ENCODE measurements at places on chromosomes 2 and 18. TPM values are rescaled to one million over a fixed set of nuclear protein-coding genes. Genes with fewer than 3 reads are reported as not detected.

Gene ZSWIM2
- total RNA-seq: not detected

Gene FSHR
- total RNA-seq: not detected

Gene KRTCAP3
- total RNA-seq: 4.2 TPM

Gene CHN1
- total RNA-seq: 212 TPM

Gene PROM2
- 5.4 TPM for total RNA-seq

Gene MAPK4
- total RNA-seq: 13.1 TPM

Gene SLC9A2
- total RNA-seq: not detected

Gene HSBP1L1
- total RNA-seq: not detected

DNA sequence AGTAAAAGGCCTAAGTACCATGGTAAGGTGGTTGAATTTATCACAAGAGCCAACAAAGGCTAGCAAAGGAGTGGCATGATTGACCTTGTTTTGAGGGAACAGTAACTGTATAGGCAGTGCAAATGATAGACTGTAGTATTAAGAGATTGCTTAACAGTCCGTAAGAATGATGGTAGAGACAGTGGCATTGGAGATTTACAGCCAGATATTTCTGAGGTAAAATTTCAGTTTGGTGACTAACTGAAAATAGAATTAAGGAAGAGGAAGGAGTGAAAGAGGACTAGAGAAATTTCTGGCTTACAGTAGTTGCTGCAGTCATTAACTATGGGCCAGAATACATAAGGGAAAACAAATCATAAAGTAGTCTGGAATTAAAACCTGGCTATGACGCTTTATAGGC, 4.4 kb upstream of the BAZ2B start:
- no peak for DNase-seq

DNA sequence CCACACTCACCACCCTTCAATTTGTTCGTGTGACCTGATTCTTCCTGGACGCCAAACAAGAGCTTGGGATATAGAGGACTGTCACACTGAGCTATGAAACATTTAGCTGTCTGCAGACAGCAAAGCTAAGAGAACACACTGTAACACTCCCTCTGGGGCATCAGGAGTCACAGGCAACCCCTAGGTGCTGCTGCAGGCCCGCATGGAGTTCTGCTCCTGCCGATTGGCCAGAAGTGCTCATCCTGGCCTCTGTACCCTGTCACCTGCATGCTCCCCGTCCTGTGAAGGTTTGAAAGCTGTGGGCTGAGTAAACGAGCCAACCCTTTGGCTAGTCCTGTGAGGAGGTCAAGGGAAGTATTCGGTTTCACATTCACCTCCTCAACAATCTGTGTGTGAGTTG, 73.7 kb downstream of the PDK1 start:
- DNase-seq: no peak

DNA sequence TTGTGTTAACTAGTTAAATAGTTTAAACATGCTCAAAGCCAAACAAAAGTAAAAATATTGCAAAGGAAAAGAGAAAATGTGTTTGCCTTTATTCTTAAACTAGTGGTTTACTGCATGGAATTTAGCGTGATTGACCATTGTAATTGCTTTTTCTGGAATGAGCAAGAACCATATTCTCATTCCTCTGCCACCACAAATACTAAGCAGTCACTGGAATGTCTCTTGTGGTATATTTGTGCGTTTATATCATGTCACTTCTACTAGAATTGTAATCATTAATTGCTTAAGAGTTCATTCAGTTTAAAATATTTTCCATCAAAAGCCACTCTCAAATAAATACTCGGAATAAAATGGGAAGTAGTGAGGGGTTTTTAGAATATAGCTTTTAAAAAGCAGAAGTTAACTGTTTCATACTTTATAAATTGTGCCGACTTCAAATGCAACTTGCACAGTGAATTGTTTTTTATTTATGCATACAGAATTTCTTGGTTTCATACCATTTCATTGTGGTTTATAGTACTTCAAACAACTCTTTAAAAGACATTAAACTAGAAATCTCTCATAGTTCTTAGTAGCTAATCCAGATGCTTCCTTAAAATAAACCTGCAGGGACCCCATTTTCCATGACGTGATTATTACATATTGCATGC, 288.1 kb downstream of the EPHA4 start:
- no peak for DNase-seq

GRCh38 chr2:234493796-234494195, 3.1 kb downstream of the ARL4C start:
- DNase-seq: no peak

GRCh38 chr18:36828157-36828629, 609 bp downstream of the TPGS2 start:
- DNase-seq: no peak

DNA sequence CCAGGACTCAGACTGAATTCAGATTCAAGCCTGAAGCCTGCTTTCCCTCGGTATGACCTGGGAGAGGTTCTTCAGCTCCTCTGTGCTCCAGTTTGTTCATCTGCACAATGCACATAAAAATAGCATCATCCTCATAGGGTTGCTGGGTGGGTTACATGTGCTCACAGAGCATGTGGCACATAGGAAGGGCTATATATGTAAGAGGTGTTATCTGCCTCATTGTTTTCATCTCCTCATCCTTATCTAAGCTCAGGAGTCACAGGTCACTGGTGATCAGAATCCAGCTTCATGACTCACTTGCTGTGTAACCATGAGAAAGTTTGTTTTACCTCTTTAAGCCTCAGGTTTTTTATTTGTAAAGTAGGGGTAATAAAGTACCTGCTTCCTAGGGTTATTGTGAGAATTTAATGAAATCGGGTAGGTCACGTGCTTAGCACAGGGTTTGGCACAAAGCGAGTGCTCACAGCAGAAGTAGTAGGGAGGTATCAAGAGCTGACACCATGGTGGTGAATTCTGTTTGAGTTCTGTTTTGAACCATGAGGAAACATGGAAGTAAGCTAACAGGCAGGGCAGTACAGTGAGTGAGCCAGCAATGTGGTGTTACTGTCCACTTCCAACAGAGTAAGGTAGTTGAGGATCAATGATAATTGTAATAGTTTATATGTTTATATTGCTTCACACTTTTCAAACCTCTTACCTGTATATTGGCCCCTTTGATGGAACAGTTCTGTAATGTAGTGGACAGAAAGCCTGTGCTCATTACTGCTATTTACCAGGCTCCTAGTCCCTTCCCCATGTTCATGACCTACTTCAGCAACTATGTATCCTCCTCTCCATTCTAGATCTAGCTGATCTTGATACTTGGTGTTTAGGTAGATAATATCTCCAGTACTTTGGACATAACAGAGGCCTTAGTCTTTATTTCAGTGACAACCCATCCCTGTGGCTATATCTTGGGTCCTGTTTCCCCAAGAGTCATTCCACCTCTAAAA, 141.4 kb upstream of the LTBP1 start:
- no peak for DNase-seq

DNA sequence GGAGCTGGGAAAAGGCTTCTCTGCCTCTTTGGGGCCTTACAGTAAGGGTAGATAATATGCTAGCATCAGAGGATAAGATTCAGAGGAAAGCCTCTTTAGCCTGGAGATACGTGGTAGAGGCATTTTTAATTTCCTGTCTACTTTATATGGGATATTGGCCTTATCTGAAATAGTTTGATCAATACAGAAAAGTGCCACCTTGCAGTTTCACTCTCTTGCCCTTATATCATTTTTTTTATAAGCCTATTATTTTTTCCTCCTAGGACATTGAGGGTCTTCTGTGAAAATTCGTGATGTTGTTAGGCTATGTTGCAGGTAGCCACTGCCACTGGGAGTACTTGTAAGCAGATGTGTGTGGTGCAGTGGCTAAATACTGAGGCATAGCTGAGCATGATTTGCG, 40.1 kb upstream of the TOGARAM2 start:
- DNase-seq: no peak

DNA sequence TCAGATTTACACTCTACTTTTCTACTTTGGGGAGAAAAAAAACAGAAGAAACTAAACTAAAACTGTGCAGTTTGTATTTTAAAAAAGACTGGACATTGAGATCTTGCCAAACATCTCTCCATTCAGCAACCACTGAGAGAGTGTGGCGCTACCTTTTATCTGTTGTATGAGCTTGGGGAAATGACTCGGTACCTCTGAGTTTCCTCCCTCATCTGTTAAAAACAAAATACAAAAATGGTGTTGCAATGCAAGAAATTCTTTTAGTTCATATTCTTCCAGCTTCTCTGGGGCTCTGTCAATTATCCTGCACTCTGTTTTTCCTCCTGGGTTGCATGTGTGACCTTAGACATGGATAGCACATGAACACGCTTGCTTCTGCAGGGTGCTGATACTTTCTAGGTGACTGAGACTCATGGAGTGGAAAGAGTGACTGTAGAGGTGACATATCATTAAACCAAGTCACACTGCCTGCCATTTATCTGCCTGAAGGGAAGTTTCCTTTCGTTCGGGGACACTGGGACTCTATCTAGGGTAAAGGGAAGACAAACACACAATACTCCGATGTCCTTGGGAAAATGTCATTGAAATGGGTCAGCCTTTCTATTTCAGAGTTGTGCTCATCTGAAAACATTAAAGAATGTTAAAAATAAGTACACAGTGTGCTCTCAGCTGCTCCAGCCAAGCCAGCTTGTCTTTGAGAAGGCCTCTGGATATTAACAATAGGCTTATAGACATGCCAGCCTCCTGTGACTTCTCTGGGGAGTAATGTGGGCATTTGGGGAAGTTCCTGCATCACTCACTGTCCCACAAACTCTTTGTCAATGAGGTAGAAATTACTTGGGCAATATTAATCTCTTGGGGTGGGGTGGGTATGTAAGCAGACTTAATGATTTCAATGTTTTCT, 91.4 kb downstream of the TRIB2 start:
- no peak for DNase-seq

DNA sequence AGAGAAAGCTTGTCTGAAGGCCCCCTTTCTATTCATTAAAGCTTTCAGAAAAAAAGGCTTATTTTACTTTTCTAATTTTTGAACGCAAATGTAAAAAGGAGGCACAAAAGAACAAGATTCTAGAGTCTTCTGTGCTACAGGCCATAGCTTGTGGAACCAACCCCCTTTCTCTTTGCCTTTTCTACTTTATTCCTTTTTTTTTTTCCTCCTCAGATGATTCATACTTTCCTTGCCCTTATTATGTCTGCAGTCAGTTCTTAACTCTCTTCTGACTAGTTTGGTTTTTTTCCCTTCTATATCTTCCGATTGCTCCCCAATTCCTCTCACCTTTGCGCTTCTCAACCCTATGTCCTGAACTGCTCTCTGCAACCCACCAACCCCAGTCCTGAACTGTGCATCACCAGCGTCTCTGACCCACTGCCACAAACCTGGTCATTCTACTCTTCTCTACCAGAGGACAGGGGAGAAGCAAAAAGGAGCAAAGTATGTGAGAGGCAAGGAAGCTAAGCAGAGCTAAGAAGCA, 56.9 kb upstream of the WIPF1 start:
- DNase-seq: no peak

DNA sequence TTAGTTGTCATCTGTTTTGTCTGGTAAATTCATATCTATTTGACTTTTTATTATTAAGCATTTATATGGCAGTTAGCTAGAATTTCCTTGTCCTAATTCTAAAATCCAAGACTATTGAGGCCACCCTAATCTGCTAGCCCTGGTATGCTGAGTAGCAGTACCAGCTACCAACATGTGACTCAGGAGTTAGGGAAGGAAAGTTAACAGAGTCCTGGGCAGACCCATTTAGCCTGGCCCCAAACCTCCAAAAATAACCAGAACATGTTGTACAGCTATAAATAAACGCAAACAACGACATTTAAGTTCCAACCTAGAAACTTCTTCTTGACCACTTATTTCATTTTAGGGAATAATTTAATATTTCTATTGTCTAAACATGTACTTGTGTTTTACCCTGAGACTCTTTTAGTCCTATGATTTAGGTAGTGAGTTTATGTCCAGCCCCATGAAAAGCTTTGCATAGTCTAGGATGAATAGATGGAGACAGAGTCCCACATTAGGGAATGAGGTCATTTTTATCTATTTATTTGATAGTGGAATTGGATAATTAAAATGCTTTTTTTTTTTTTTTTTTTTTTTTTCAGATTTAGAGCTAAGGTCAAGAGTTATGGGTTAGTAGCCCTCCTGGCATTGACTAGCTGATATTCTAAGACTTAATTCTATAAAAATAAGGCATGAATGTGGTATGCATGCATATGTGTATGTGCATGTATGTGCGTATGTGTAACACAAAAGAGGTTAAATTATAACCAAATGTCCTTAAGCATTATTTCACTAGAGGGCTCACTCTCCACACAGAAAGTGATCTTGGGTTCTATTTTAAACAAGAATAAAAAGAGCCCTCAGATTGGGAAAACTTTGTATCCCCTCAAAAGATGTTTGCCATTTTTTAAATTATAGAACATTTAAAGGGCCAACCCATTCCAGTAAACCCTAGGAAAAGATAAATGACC, 160.1 kb upstream of the MAPRE2 start:
- no peak for DNase-seq

DNA sequence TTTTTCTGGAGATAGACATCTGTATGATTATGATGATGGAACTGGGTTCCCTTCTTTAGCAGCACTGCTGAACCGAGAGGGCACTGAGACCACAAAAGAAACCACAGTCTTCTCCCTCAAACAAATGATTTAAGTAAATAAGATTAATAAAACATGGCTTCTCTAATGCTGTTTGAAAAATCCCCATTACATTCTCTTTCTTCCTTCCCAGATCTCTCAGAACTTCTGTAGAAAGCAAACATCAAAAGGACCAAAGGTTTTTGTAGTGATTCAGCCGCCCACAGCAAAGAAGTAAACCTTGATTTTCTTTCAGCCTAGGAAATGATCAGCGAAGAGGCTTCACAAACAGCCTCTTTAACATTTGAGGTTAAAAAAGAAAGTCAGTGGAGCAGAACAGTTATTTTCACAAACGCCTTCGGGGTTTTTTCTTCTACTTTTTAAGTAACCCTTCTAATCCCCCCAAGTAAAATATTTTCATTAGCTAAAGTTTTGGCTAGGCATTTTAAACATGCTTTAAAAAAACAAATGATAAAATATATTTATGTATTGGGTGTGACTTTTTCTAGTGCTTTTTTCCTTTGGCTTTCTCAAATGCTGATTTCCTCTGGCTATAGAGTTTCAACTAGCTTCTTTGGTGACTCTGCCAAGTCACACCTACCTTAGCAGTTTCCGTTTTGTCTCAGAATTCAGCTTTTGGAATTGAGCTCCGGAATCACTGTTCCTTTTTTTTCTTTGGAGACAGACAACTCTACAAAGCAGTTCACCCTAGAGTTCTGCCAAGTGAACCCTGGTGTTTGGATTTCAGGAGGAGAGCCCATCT, 89.6 kb downstream of the UPP2 start:
- no peak for DNase-seq

DNA sequence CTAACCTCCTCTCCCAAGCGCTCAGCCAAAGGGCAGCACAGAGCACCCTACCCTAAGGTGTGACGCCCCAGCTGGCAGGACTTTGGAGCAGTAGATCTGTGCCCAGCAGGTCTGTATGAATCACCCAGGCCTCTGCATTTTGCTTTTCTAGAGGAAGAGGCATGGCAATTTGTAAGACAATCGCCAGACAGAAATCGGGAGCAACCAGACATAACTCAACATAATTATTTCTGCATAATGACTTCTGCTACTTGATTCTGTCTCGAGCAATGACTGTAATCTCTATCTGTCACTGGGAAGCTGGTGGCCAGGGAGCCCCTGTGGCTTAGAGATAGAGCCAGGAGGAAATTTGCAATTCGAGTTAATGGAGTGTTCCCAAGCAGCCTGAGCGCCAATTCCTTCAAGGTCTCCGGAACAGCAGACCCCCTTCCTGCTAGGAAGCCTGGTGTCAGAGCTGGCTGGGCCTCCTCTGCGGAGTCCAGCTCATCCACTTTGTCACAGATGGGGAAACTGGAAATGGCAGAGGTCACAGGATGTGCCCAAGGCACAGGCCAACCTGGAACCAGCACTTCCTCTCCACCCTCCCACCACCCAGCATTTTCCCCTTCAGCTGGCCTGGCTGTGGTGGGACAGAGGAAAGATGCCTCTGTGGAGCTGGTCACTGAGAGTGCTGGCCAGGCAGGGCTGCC, 55.0 kb downstream of the ODC1 start:
- no peak for DNase-seq
